ENCODE measurements at places on chromosomes 4 and X. TPM values are rescaled to one million over a fixed set of nuclear protein-coding genes. Genes with fewer than 3 reads are reported as not detected.

MEPE gene
- total RNA-seq: not detected

TMSB15A gene
- total RNA-seq: not detected

APBB2 gene
- 22.8 TPM for total RNA-seq

DCX gene
- total RNA-seq: 0.40 TPM

C4orf51 gene
- not detected for total RNA-seq

RS1 gene
- not detected for total RNA-seq

MOB1B gene
- total RNA-seq: 11.0 TPM

MAGEA9B gene
- not detected for total RNA-seq

LRPAP1 gene
- 157 TPM for total RNA-seq

WNK3 gene
- 0.12 TPM for total RNA-seq

GRCh38 chrX:41334363-41335197 lies 618 bp downstream of the DDX3X start:
- H3K27me3 ChIP-seq: no peaks in the 10 kb centered on the region
- H3K27ac ChIP-seq: peak overlapping the region; percentile 92
- peaks cover 6% of the 10 kb centered on the region for H3K4me1 ChIP-seq

- H3K4me3 ChIP-seq: peak within 1 kb of the TSS; percentile 85
Measured at GRCh38 chr4:89307446-89308160, at the start of gene GPRIN3. Gene GPRIN3 (minus strand): TSS chr4:89307800. CDS start chr4:89250110, 57,690 bp downstream.

DNA sequence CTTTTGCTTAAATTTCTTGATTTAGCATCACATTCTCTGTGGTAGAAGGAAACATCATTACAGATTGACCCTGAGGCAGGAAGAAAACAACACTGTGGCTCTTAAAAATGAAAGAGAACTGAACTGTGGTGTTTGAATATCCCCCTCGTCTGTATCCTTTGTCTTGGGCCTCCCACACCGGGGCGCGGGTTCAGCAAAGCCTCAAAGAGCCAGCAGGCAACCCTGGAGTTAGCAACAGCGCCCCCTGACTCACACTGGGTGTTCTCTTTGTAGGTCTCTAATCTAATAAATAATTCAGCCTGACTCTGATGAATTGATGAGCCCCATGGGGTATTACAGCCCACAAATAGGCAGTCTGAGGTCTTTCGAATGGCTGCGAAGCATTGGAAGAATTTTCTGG lies 46.1 kb upstream of the CTSO start:
- no peaks in the 10 kb centered on the region for H3K4me1 ChIP-seq
- no peak overlapping the region for H3K27ac ChIP-seq
- H3K4me3 ChIP-seq: no peak overlapping the region
- no peak for DNase-seq

- no peak overlapping the region for H3K27ac ChIP-seq
- H3K4me3 ChIP-seq: no peak overlapping the region
- H3K27me3 ChIP-seq: no peaks in the 10 kb centered on the region
- DNase-seq: no peak
Measured at GRCh38 chr4:18291256-18291655, 269.7 kb upstream of the LCORL start.

DNA sequence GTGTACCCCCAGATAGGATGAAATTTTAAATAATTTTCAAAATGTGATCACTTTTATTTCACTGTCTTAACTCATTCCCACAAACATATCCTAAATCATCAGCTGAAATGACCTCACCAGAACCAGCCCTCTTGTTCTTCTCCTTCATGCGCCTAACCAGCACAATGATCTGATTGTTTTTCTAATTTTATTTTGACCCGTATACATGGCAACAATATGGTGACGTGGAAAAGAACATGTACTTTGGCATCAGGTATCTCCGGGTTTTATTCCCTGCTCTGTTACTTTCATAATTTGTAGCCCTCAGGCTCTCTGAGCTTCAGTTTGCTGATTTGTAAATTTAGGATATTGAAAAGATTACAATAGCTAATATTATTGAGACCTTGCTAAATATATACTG lies 562.4 kb upstream of the ZFP42 start:
- H3K36me3 ChIP-seq: no peaks in the 10 kb centered on the region
- H3K4me1 ChIP-seq: no peaks in the 10 kb centered on the region
- no peaks in the 10 kb centered on the region for H3K27me3 ChIP-seq

DNA sequence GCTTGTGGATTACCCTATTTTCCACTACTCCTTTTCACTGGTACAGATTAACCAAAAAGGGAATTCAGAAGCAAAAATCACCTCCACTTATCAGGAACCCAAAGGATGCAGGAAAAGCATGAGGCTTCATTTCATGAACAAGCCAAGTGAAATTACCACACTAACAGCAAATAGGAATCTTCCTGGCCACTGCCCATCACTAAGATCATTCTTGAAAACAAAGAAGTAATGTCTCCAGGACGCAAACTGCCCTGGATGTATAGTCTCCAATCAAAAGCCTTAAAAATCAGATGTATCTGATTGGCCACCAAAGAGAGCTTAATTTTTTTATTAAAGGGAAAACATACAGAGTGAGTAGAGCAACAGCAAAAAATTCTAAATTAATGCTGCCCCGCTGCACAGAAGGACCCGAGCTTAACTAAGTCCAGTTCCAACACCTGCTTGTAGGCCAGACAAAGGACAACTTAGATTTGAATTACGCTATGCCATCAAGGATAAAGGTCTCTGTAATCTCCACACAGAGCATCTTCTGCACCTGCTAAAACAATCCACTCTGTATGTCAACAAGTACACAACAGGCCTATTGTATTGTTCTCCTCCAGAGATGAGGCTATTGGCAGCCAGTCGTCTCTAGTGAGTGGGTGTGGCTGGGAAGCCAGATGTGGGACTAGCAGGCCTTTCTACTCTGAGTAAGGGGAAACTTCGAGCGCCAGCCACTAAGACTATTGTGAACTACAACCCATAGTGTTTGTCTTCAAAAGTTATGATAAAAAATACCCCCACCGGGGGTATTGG lies 12.4 kb downstream of the ZDHHC9 start:
- no peak overlapping the region for H3K27ac ChIP-seq
- peak; percentile 24 for DNase-seq
- no peaks in the 10 kb centered on the region for H3K4me1 ChIP-seq
- no peaks in the 10 kb centered on the region for H3K27me3 ChIP-seq
- no peak overlapping the region for H3K4me3 ChIP-seq

- H3K4me3 ChIP-seq: no peak overlapping the region
Measured at GRCh38 chr4:38034986-38035882, 75.0 kb downstream of the PTTG2 start.

DNA sequence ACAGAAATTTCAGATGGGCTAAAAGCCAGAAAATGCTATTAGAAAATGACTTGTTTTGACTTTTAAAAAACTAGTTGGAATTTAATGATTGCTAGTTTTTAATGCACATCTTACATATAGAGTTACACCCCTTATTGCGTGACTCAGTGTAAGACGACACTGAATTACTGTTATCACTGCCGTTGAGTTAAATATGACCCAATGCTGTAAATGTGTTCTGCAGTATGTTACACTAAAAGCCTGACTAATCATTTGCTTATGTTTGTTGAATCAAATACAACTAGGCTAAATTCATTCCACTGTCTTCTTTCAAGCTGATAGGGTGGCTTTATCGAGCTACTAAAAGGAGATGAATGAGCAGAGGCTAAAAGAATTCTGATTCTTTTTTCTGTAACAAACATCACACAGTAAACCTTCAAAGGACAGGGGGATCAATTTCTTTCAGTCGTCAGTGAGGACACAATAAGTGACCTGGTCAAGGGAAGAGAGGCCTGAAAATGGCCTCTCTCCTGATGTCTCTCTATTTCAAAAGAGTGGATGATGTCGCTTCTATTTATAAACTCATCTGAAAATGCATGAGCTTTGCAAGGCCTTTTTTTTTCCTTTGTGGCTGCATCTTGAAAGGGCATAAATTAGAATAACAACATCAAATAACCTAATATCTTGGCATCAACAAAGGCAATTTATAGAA lies 142.2 kb upstream of the KCNIP4 start:
- DNase-seq: no peak
- H3K4me1 ChIP-seq: no peaks in the 10 kb centered on the region
- no peak overlapping the region for H3K4me3 ChIP-seq
- H3K27me3 ChIP-seq: no peaks in the 10 kb centered on the region
- H3K36me3 ChIP-seq: no peaks in the 10 kb centered on the region

- no peak overlapping the region for H3K4me3 ChIP-seq
- H3K27me3 ChIP-seq: no peaks in the 10 kb centered on the region
- H3K36me3 ChIP-seq: no peaks in the 10 kb centered on the region
- no peak for DNase-seq
- no peak overlapping the region for H3K27ac ChIP-seq
Measured at GRCh38 chr4:41506130-41506529, 31.8 kb upstream of the LIMCH1 start.

DNA sequence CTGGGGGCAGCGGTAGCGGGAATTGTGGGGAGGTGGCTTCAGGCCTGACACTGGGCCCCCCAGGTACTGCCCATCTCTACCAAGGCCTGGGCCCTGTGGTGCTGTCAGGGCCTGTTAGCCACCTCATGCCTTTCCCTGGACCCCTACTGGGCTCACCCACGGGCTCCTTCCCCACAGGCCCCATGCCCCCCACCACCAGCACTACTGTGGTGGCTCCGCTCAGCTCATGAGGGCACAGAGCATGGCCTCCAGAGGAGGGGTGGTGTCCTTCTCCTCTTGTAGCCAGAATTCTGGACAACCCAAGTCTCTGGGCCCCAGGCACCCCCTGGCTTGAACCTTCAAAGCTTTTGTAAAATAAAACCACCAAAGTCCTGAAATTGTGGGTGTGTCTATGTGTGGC lies 7.5 kb downstream of the GATA1 start:
- no peaks in the 10 kb centered on the region for H3K4me1 ChIP-seq
- no peaks in the 10 kb centered on the region for H3K36me3 ChIP-seq
- H3K4me3 ChIP-seq: no peak overlapping the region
- no peaks in the 10 kb centered on the region for H3K27me3 ChIP-seq
- DNase-seq: no peak

- H3K36me3 ChIP-seq: no peaks in the 10 kb centered on the region
- H3K4me3 ChIP-seq: no peak overlapping the region
- no peak overlapping the region for H3K27ac ChIP-seq
- H3K27me3 ChIP-seq: no peaks in the 10 kb centered on the region
Measured at GRCh38 chr4:40669504-40669903, 39.8 kb upstream of the RBM47 start.

DNA sequence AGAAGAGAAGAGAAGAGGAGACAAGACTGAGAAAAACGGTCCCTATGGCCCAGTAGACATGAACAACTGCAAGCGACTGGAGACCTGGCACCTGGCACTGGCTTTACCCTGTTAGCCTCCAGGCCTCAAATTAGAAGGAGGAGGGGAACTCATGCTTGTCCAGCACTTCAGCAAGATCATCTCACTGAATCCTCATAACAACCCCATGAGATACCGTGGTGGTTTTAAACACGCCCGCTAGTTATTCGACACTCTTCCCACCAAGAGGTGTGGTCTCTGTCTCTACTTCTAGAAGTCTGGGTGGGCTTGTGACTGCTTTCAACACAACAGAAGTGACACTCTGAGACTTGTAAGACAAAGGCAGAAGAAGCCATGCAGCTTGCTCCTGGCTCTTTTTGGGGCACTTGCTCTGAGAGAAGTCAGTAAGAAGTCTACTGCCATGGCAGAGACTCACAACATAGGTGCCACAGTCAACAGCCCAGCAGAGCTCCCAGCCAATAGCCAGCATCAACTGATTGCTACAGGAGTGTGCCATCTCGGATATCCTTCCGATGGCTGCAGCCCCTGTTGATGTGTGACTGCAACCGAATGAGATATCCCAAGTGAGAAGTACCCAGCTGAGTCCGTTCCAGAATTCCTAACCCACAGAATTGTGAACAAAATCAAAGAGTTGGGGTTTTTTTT lies 34.0 kb upstream of the BCOR start:
- no peak overlapping the region for H3K27ac ChIP-seq
- no peaks in the 10 kb centered on the region for H3K4me1 ChIP-seq
- no peaks in the 10 kb centered on the region for H3K27me3 ChIP-seq
- H3K36me3 ChIP-seq: no peaks in the 10 kb centered on the region
- no peak overlapping the region for H3K4me3 ChIP-seq
- no peak for DNase-seq

GRCh38 chr4:61571761-61572559 lies 371.8 kb downstream of the ADGRL3 start:
- no peak overlapping the region for H3K4me3 ChIP-seq
- H3K4me1 ChIP-seq: no peaks in the 10 kb centered on the region
- no peaks in the 10 kb centered on the region for H3K36me3 ChIP-seq
- no peaks in the 10 kb centered on the region for H3K27me3 ChIP-seq
- DNase-seq: no peak

DNA sequence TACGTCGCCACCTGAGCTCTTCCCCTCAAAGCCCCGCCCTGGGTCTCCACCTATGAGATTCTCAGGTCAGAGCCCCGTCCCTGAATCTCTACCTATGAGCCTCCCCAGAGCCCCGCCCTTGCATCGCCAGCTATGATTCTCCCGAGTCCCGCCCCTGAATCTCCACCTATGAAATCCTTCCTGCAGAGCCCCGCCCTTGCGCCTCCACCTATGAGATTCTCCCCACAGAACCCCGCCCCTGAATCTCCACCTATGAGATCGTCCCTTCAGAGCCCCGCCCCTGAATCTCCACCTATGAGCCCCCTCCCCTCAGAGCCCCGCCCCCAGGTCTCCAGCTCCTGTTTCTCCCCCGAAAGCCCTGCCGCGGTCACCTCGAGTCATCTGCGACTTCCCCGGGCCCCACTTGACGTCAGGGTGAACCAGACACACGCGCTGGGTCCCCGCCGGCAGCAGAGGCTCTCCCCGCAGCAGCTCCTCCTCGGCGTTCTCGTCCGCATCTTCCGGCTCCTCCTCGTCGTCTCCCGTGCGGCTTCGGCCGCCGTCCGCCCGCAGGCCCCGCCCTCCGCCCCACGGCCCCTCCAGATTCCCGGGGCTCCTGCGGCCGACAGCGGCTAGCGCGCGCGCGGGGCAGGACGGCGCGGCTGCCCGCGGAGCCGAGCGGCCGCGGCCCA lies 393 bp downstream of the GTPBP6 start:
- H3K27ac ChIP-seq: peak overlapping the region; percentile 88
- H3K27me3 ChIP-seq: no peaks in the 10 kb centered on the region
- H3K4me1 ChIP-seq: peaks cover 8% of the 10 kb centered on the region
- DNase-seq: peak; percentile 97
- peaks cover 5% of the 10 kb centered on the region for H3K36me3 ChIP-seq
- H3K4me3 ChIP-seq: peak overlapping the region; percentile 60

DNA sequence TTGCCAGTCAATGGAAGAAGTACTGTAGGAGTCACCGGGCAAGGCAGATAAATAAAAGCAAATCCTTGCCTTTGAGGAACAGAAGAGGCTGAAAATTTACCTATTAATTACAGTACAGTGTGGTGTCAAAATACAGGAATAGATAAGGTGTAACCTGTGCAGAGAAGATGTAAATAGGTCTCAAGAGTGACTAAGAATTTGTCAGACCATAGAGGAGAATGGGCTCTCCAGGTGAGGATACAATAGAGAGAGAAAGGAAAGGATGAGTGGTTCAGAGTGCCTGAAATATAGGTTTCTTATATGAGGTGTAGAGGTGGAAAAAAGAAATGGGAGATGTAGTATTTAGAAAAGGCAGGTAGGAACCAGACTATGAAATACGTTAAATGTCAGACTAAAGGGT lies 801 bp upstream of the ZC4H2 start:
- H3K36me3 ChIP-seq: no peaks in the 10 kb centered on the region
- no peaks in the 10 kb centered on the region for H3K4me1 ChIP-seq
- DNase-seq: no peak

Measured in colonic mucosa (tissue), 4 donors.